ENCODE measurements at places on chromosomes 4 and X.

DNA sequence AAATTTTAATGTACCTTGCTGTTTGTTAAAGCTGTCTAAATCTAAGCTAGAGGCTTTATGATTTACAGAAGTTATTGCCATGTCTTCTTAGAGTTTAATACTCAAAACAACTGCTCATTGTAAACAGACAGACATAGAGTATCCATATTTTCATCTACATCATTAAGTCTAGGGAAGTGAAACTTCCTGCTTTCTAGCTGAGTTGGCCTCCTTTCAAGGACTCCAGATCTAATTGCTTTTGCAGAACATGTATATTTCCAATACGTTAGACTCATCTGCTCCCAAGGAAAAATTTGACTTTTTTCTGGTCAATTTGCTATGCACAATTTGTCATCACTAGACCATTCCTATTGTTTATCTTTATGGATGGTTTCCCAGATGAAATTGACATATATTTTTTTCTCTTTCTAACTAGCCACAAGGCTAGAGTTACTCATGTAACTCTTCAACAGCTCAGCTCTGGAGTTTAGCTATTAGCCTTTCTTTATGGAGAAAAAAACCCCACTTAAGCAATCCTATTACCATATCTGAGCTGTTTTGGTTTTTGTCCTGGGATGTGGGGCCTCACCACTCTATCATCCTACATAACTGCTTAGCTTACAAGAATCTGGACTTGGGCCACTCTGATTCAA, 122.9 kb downstream of the PPA2 start:
- no peak for DNase-seq

- no peak for DNase-seq
Observed at GRCh38 chr4:110184140-110184790, 14.2 kb downstream of the ELOVL6 start.

DNA sequence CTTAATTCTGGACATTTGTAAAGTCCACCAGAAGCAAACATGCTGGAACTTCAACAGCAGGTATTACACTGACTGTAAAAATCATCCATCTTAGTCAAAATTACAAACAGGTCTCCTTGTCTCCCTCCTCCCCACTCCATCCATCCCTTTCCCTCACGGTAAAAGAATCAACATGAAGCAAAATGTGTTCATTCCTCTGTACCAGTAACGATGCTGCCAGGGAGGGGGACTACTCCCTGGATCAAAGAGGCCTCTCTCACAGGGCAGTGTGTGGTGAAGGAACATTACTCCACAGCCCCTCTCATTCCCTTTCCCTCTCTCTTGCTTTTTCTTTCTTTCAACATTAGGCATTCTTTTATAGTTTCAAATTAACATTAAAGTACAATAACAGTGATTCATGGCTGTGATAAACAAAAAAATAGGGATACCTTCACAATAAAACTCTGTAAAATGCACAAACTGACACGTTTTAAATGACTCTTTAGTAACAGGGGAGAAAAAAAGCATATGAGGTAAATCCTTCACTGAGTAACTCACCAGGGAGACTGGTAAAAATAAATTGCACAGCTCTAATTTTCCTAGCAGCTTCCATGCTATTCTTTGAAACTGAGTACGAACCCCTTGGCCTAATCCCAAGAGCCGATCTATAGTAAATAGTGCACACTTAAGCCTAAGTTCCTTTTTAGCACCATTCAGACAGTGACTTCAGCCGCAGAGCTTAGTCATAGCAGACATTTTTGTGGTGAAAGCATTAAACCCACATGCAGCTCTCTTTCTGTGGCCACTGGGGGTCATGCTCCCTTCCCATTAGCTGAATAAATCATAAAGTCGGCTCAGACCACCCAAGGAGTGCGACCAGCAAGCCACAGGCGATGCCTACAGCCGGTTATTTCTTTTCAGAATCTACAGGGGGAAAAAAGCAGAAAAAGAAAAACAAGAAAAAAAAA, 215.6 kb upstream of the GYPA start:
- no peak for DNase-seq

- no peak for DNase-seq
Observed at GRCh38 chr4:15976456-15977447, 13.8 kb upstream of the FGFBP2 start.

DNA sequence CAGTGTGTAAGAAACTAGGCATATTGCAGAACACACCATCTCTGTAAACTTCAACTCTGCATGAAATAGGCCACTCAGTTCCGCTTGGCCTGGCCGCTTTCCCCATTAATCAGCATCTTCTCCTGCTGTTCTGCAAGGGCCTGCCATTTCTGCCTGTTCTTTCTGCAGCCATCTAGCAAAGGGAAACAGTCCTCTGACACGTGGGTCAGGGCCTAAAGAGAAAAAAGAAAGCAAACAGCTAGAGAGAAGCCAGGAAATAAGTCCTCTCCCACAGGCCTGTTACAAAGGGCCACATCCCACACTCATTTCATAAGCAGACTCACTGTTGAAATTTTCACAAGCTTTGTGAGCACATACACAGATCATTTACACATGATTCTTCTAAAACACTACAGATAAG, 130.1 kb downstream of the PDE5A start:
- no peak for DNase-seq

GRCh38 chrX:106566362-106566761, 45.4 kb upstream of the RADX start:
- DNase-seq, result no peak

- DNase-seq, result no peak
Observed at GRCh38 chr4:5474756-5475155, 233.6 kb downstream of the EVC2 start.

DNA sequence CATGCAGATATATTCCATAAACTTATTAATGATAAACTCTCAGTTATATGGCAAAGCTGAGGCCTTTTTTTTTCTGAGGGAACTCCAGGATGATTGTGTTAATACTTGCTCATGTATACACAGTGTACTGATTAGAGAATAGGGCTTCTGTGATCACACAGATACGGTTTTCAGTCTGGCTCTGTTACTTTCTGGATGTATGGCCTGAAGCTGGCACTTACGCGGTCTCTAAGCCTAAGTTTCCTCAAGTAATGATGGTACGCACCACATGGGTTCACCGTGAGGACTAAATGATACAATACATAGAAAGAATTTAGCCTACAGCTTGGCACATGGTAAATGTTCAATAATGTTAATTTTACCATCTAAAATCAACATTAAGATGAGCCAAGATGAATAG, 73.8 kb downstream of the SEC24D start:
- no peak for DNase-seq

GRCh38 chr4:117489107-117489506, 403.7 kb upstream of the TRAM1L1 start:
- DNase-seq, result no peak

- DNase-seq, result no peak
Observed at GRCh38 chr4:185541251-185541727, 6.0 kb upstream of the PDLIM3 start.

DNA sequence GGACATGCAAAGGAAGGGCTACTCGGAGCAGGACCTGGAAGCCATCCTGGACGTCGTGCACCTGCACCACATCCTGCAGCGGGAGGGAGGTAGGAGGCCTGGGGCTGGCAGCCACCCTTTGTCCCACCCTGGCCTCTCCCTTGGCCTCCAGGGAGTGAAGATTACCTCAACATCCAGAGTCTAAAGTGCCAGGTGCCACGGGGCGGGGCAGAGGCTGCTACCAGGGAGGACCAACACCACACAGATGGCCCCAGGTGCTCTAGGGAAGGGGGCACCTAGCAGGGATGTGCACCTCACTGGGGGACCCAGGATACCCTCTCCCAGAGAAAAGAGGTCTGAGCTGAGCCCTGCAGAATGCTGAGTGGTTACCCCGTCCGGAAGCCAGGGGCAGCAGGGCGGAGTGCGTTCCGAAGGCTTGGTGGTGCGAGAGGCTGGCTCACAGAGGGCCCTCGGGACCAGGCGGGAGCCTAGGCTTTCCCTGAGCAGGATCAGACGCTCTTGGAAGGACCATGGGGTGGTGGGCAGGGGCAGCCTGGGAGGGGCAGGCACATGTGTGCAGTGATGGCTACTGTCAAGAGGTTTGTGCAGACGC, 16.1 kb downstream of the ABCD1 start:
- no peak for DNase-seq

DNA sequence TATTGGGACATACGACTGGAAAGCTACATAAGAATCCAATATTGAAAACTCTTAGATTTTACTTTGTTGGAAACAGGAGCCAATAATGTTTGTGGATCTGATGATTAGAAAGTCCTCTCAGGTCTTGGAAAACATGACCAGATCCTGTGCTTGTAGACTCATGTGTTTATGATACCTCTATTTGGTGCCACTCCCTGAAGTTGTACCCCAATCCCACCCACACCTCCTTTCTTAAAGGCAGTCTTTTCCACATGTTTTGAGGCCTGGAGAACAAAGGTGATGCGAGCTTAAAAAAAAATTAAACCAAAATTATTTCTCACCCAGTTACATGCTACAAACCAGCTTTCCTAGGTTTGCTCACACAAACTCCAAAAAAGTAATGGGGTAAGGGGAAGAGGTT, 262.7 kb downstream of the PTTG2 start:
- no peak for DNase-seq

GRCh38 chrX:17713288-17713687, 24.0 kb upstream of the SCML1 start:
- no peak for DNase-seq

DNA sequence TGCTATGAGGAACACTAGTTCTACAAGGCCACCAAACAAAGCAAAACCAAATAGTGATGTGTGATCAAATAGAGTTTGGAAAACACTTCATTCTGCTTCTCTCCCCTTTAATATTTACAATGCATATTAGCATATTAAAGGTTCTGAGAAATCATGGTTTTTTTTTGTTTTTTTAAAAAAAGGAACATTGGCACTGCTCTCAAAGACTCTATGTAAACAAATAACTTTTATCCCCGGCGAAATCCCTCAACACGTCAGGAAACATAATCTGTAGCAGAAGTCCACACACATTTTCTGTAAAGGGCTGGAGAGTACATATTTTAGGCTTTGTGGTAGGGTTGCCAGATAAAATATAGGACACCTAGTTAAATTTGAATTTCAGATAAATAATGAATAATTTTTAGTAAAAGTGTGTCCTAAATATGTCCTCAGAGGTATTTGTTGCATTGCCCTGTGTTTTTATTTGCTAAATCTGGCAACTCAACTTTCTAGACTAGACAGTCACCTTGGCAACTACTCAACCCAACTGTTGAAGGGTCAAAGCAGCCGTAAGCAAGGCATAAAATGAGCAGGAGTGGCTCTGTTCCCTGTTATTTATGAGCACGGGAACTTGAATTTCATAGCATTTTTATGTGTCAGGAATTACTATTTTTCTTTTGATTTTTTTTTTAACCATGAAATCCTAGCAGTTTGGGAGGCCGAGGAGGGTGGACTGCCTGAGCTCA, 8.6 kb downstream of the SPATA4 start:
- no peak for DNase-seq

DNA sequence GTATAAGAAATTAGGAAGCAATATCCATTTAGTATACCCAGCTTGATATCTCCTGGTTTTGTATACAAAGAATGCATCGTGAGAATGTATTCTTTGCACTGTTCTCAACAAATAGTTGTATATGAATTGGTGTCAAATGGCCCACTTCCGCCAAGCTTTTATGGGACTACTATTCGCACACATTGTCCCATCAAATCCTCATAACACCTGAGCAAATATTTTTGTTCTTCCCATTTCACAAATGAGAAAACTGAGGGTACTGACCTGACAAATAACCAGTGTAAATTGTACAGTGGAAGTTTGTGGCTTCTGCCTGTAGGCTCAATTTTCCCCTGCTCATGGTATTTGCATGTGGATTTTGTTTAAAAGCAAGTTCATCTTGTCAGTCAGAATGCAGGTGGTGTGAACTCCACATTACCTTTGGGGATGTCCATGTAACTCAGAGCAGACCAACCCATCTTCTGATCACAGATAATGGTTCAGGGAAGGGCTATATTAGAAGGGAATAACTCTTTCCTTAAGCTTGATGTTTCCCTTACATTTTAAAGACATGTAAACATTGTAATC, 51.5 kb upstream of the FAM241A start:
- DNase-seq, result no peak

DNA sequence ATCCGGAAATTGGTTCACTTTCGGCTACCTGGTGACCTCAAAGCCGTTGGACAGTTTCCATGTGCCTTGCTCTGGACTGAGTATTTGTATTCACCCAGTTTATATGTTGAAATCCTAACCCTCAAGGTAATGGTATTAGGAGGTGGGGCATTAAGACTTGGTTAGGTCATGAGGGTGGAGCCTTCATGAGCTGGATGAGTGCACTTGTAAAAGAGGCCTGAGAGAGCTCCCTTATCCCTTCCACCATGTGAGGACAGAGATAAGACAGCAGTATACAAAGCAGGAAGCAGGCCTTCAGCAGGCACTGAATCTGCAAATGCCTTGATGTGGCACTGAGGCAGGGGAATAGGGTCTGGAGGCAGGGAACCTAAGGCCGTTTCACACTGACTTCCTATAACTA, 5.3 kb upstream of the OPHN1 start:
- DNase-seq, result no peak

DNA sequence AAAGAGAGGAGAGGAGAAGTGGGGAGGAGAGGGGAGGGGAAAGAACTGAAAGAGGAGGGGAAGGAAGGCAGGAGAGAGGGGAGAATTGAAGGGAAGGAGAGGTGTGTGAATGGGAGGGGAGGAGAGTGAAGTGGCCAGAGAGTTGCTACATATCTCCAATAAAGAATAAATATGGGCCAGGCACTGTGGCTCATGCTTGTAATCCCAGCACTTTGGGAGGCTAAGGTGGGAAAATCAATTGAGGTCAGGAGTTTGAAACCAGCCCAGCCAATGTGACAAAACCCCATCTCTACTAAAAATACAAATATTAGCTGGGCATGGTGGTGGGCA, 482.4 kb downstream of the NAF1 start:
- no peak for DNase-seq

- DNase-seq, result no peak
Observed at GRCh38 chr4:24794480-24794879, 893 bp upstream of the SOD3 start.

DNA sequence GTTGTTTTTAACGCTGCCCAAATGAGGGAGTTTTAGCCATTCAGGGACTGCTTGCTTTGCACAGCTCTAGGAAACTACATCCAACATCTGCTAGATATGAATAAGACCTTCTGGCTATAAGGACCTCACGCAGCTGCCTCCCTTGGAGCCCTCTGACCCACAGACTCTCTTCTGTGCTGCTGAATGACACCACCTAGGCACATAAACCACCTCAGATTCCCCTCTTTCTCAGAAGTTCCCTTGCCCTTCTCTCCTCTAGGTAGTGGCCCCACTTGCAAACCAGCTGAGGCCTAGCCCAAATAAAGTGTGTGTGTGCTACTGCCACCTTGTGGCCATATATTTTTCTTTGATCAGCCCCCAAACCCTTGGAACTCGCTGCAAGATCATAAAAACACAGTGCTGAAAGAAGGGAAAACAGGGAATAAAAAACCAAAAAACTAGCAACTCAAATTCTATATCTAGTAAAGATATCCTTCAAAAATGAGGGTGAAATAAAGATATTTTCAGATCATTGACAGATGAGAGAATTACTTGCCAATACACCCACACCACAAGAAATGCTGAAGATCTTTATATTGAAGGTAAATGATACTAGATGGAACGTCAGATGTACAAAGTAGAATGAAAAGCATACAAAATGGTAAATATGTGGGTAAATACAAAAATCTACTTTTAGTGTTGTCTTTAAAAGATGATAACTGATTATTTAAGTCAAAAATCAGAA, 265.9 kb downstream of the ADAMTS3 start:
- no peak for DNase-seq

GRCh38 chrX:11888421-11888820, 130.4 kb downstream of the MSL3 start:
- no peak for DNase-seq

- no peak for DNase-seq
Observed at GRCh38 chrX:66014084-66014483, 25.8 kb downstream of the VSIG4 start.
